ENCODE measurements at places on chromosomes 11 and 22. TPM values are rescaled to one million over a fixed set of nuclear protein-coding genes. Genes with fewer than 3 reads are reported as not detected.

SLC1A2 gene
- 0.98 TPM for total RNA-seq

DNA sequence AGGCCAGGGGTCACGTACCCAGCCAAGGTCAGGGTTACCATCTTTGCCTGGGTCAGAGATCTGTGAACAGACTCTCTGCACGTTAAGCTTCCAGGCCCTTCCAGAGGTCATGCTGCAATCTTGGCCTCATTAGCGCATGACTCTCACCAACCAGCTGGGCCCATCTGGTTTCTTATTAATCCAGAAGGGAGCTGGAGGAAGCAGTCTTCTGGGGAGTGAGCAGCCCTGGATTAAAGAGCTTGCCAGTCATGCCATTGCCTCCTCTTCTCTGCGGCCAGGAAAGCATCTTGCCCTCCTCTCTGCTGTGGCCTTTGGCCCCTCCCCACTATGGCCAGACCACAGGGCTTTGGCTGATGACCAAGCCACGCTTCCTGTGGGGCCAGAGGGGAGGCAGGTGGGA lies 57.4 kb downstream of the CHST1 start:
- no peak for DNase-seq

GRCh38 chr22:19803736-19804267 lies 43.2 kb downstream of the TBX1 start:
- DNase-seq = no peak

DNA sequence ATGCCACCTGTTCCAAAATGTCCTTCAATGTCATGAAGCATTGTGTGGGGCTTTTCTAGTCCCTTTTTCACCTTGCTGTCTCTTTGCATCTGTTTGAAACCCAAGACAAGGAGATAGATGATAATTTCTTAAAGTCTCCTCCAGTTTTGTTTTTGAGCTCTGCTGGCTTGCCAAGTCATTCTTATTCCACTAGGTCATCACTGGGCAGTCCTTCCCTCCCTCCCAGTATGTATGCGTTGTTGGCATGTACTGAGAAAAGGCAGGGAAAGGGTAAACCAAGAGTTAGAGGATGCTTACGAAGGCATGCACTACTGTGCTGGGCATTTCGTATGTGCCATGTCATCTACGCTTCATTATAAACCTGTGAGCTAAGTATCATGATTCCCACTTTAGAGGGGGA lies 78.6 kb downstream of the PARVA start:
- DNase-seq = no peak

DNA sequence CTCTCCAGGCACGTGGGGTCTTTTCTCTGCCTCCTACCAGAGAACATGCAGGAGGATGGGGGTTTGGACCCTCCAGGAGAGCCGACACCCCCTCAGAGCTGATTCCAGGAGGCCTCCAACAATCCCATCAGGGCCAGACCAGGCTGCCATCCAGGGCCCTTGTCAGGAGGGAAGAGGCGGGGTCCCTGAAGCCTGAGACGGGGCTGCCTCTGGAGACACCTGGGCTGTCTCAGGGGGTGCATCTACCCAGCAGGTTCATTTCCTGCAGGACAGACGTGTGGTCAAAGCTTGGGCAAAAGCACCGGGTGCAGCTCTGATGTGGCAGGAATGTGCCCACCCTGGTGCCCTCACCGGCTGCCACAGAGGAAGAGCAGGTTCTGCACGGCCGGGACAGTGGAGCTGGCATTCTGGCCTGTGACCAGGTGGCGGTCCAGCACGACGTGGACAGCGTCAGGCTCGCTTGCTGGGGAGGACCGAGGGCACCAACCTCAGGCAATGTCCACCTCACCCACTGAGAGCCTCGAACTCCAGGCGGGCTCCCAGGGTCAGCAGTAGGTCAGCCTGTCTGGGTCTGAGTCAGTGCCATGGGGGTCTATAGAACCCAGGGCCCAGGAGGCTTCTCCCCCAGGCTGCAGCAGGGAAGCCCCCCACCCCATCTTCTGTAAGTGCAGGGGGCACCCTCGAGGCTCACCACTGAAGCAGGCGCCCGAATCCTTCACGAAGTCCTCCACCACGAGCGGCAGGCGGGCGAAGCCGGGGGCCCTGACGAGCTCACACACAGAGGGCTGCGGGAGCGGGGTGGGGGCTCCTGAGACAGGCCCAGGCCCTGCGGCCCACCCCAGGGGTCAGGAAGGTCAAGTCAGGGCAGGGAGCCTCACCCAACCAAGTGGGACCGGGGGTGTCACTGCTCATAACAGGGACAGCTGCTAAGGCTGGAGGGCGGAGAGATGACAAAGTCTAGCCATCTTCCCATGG lies 6.4 kb downstream of the GATD1 start:
- DNase-seq = no peak

DNA sequence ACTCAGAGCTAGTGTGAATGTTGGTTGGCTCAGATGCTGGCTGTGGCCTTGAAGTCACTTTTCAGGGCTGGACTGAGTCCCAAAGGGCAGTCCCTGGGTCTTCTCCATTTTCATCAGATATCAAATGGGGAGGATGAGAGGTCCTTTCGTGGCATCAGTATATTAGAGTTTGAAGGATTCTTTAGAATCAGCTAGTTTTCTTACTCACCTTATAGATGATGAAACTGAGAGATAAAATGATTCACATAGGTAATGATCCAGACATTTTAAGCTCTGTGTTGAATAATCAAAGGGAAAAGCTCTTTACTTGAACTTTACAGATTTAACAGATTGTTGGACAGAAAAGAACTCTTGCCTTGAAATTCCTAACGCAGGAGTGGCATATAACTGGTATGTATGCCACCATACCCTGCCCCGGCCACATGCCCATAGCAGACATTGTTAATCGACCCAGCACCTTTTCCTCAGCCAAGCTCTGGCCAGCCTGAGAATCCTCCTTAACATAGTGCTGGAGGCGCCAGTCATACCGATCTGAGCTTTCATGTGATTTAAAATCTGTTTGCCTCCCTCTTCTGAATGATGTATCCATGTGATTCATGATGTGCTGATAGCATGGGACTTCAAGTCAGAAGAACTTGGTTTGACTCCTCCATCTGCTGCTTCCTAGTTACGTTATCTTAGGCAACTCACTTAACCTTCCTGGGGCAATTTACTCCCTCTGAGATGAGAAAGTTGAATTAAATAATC lies 60.0 kb downstream of the BARX2 start:
- DNase-seq = no peak

- peak; percentile 64 for DNase-seq
Measured at GRCh38 chr22:46147471-46148267, 2.7 kb upstream of the PPARA start.

DNA sequence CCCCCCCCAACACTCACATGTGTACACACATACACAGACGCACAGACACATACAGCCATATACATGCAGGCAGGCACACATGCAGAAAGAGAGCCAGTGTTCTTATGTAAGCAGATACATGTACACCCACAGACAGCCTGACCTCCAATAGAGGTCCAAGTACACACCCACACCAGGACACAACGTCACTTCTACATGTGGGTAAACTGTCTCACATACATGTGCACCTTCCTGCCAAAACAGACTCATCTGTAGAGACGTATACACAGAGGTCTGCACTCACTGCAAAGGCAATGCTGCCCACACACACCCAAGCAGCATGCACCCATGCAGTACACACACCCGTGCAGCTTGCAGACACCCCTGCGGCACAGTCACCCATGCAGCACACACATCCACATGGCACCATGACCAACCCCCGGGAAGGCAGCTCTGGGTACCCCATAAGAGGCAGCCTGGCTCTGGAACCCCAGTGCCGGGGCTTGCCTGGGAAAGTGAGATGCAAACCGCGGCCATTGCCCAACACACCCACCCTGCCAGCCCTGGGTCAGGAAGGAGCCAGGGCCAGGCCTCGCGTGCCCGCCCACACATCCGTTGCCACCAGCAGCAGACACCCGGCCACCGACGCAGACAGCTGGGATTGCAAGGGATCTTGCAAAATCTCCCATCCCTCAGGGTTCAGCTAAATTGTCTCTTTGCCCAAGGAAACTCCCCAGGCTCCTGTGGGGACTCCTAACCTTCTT lies 10.1 kb downstream of the CASTOR1 start:
- DNase-seq = peak; percentile 81

Measured in sciatic nerve (tissue), 2 donors.